Naive thymus-derived CD8-positive, alpha-beta T cell (primary cell): ENCODE measurements at places on chromosomes 11 and 22.
A peak's percentile ranks its signal among the peaks of the same experiment; 100 is the strongest.

DNA sequence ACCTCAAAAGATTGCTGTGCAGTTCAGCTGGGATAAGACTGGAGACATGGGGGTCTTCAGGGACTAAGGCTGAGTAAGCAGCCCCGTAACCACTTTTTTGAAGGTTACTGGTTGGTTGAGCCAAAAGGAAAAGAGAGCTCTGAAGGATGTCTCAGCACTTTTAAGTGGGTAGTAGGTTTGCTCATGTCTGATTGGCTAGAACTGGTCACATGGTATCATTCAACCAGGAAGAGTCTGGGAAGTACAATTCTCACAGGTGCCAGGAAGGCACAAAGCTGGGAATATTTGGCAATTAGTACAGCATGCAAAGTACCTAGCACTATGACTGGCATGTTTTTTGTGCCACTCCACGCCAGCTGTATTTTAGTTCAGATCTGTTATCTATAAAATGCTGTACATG lies 58.1 kb downstream of the SNX19 start:
- DNase-seq = no peak

- no peak for DNase-seq
Measured at GRCh38 chr11:116225236-116225635, 547.6 kb downstream of the BUD13 start.

DNA sequence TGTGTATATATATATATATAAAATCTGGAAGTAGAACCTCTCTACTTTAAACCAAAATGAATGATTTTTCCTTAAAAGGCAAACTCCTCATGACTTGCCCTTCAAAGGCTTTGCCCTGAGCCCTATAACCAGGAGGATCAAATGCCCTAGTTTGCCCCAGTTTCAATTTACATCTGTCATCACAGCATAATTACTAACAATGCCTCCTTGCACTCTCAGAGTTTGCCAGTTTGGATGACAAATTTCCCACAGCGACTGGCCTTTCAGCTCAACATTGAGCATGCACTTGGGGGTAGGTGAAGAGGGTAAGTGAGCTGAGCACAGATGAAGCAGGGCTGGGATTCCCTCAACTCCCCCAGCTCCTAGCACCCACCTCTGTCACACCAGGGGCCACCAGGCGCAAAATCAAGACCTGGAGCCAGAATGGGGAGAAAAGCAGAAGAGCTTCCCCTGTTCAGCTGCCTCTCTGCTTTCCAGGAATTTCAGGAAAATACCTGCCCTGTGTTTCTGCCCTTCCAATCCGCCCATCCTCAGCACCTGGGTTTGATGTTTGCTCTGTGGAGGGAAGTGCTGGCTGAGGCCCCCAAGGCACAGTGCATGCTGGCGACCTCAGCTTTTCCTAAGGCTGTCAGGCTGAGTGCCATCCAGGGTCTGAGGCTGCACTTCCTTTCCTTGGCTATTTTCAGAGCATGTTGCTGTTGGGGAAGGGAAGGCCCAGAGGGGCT lies 67.5 kb downstream of the ADAMTS15 start:
- no peak for DNase-seq

- DNase-seq = no peak
Measured at GRCh38 chr22:49276567-49276966, 551.1 kb downstream of the BRD1 start.

DNA sequence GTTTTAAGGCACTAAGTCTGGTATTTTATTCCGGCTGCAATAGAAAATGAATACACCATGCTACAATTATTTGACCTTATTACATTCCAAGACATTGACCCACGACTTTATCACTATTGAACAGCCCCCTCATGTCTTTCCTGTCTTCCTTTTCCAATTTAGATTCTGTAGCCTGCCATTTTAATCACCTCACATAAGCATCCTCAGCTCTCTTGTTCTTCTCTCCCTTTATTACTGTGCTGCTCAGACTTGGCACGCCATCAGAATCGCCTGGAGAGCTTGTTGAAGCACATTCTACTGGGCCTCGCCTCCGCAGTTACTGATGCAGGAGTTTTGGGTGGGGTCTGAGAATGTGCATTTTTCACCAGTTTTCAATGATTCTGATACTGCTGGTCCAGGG lies 38.7 kb upstream of the SWAP70 start:
- DNase-seq = no peak

DNA sequence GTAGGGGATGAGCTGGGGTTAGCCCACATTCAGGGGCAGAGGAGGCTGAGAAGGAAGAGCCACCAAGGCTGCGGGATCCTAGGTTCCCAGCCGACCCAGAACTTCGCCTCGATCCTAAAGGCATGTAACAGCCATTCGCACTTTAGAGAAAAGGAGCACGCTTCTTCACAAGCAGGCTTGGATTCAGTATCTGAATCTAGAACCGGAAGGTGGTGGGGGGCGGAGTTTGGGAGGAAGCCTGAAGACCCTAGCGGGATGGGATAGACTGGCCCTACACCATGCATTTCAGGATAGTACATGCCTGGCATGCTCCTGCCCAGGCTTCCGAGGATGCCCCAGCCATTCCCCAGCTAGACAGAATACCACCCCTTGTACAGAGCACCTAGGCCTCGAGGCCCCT lies 4.4 kb downstream of the SCARF2 start:
- no peak for DNase-seq

DNA sequence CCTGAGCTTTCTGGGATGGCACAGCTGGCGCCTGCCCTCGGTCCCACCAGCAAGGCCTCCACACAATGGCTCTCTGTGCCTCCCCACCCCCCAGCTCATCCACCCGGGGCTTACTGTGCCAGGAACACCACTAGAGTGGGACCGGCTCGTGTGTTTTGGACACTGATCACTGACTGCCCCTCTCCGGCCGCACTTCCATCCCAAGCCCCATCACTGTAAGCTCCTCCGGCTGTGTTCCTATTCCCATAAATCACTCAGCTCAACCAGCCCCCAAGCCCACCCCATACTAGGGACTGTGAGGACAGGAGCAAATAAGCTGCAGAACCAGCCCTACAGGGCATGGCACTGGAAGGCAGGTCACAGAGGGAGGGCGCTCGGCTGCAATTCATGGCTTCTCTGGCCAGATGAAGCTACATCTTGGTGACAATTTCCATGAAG lies 7.3 kb downstream of the APBB1 start:
- DNase-seq = no peak

GRCh38 chr11:134836561-134836960 lies 424.5 kb upstream of the B3GAT1 start:
- no peak for DNase-seq

- no peak for DNase-seq
Measured at GRCh38 chr11:130826572-130826971, 89.7 kb downstream of the SNX19 start.

DNA sequence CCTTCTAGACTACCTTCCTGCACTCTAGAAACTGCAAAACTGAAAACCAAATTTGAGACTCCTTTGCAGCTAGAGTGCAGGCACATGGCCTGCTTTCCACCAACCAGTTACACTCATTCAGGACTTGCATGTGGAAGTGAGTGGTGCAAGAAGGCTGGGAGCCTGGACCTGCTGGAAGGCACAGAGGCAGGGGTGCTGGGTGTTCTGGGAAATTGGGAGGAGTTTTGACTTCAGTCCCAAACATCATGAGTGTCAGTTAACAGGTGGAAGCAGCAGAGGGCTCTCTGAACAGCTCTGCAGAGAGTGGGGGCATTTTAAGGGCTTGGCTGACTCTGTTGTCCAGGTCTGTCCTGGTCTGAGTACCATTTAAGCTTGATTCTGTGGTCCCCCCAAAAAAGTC lies 49.3 kb upstream of the SYT13 start:
- DNase-seq = no peak

DNA sequence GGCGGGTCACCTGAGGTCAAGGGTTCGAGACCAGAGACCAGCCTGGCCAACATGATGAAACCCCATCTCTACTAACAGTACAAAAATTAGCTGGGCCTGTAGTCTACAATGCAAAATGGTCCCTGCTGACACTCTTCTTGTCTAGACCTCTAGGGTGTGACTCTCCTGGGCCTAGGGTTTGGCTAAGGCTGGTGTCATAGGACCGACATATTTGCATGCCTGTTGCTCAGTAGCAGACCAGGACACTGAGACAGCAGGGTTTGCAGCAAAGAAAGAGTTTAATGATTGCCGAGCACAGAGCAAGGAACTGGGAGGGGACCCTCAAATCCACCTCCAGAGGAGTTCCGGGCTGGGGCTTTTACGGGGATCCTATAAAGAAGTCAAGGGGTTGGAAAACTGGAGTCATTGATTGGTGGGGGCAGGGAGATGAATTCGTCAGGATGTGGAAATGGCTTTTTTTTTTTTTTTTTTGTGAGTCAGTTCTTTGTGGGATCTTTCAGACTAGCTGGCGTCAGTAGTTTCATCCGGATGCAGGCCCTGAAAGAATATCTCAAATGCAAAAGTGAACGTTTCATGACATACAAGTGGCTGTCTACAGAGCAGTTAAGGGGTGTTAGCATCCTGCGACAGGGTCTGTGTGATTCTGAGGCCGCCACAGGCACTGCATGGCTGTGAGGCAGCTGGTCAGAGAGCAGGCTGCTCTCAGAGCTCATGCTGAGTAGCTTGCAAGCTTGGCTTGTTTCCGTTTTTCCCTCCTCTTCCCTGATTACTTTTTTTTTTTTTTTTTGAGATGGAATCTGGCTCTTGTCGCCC lies 27.2 kb upstream of the A4GALT start:
- no peak for DNase-seq

GRCh38 chr11:18397921-18398320 lies 3.6 kb downstream of the LDHA start:
- no peak for DNase-seq

DNA sequence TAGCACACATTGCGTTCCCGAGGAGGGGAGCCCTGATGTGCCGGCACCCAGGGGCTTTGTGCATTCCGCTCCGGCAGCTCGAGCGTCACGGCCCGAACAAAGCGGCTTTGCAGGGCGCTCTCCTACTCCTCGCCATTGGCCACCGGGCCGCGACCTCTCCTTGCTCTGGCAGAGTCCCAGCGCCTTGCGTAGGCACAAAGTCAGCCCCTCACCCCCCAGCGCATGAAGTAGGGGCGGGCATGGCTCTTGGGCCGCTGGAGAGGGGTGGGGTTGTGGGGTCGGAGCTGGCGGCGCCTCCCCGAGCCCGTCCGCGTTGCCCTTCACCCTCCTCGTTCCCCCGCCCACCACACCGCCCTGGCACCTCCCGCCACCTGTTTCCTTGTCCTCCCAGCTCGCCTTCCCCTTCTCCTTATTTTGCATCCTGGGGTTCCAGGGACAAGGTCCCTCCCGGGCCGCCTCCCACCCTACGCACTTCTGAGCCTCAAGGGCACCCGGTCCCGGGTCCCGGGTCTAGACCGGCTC lies 753 bp upstream of the PPARA start:
- peak; percentile 53 for DNase-seq

DNA sequence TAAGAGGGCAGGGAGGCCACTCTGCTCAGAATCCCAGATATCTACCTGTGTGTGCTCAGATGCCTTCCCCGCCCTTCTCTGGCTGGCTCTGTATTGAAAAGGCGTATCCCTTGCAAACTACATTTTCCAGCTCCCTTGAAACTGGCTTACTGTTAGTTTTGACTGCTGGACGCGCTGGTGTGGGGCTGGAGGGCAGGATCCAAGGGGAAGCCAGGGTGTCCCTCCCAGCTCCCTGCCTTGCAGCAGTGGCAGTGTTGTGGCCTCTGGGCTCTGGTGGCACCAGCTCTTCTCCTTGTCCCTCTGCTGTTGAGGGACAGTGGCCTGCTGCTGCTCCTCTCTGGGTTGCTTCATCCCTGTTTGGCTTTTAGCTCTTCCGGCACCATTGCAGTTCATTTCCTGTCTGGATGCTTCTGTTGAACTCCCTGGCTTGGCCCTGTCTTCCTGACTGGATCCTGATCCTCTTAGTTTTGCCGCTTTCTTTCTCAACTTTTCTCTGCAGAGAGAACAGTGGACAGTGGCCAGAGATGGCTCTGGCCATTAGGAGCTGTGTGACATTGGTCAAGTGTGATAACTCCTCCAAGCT lies 107.1 kb upstream of the PARVA start:
- peak; percentile 30 for DNase-seq

- DNase-seq = no peak
Measured at GRCh38 chr11:74459584-74459983, 7.8 kb downstream of the KCNE3 start.

DNA sequence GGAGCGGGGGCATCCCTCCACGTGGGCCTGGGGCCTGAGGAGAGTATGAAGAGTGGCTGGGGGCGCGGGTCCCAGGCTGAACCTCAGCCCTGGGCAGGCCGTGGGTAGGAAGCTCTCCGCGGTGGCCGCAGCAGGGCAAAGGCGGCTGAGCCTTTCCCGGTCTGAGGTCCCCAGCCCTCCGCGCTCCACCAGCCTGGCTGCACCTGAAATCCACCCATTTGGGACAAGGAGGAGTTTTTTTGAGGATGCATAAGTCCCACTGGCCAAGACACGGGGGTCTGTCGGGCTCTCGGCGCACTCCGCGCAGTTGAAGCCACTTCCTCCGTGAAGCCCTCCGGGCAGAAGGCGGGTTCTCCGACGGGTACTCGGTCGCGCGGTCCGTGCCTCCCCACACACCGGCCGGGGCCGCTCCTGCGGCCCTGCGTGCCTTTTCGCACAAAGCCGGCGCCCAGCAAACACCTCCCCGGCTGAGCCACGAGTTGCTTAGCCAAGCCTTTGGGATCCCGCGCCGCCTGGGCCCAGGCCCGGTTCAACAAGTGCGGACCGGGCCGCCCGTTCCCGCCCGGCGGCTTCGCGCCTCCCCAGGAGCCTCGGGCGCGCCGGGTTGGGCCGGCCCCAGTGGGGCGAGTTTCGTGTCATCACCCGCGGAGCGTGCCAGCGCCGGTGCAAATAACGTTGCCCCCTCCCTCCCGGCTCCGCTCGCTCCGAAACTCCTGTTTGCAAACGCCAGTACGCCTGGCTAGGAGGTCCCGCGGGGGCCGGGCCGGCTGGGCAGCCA lies 666 bp upstream of the OVOL1 start:
- DNase-seq = no peak

DNA sequence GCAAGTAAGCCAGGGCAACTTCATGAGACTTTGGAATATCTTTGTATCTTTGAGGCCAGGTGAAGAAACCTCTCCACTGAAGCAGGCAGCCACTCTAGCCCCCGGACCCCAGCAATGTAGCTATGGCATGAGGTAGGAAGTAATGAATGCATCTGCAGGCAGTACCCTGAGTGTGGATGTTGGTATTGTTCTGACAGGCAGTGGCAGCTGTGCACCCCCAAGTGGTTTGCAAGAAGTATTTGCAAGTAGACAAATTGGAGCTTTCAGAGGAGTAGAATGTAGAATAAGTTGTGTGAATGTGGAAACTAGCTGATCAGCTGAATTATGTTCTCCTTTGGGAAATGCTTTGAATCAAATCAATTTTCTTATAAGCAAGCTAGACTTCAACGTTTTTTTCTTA lies 194.4 kb upstream of the PGR start:
- no peak for DNase-seq

GRCh38 chr11:19474954-19475721 lies 234.4 kb upstream of the E2F8 start:
- DNase-seq = no peak

- DNase-seq = no peak
Measured at GRCh38 chr11:128711136-128711535, 17.3 kb downstream of the FLI1 start.
